ENCODE measurements at places on chromosomes 1 and 21.

DNA sequence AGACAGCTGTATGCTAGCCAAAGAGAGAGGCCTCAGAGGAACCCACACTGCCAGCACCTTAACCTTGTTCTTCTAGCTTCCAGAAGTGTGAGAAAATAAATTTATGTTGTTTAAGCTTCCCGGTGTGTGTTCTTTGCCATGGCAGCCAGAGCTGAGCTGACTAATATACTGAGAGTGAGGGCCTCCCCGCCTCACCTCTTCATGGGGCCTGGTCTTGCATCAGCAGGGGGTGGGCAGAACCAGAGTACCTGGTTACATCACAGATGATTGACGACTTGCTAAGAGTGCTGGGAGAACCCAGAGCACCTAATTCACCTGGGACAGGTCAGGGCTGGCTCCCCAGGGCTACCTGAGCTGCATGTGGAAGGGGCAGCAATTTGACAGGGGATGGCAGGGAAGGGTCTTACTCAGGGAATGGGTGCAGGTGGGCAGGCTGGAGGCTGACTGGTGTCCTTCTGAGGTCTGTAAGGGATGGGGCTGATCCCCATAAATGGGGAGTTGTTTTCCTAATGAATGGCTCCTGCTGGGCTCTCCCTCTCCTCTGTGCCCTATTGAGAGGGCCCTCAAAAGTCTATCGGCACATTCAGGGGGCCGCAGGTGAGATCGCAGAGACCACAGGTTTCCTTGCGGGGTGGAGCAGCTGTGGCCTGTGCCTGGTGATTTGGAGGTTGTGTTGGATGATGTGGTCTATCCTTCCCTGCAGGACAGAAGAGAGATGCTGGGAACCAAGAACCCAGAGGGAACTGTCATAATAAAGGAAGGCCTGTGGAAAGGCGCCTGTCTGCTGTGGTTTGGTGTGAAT is 60.6 kb upstream of the ETV3 start:
- DNase-seq: no peak

DNA sequence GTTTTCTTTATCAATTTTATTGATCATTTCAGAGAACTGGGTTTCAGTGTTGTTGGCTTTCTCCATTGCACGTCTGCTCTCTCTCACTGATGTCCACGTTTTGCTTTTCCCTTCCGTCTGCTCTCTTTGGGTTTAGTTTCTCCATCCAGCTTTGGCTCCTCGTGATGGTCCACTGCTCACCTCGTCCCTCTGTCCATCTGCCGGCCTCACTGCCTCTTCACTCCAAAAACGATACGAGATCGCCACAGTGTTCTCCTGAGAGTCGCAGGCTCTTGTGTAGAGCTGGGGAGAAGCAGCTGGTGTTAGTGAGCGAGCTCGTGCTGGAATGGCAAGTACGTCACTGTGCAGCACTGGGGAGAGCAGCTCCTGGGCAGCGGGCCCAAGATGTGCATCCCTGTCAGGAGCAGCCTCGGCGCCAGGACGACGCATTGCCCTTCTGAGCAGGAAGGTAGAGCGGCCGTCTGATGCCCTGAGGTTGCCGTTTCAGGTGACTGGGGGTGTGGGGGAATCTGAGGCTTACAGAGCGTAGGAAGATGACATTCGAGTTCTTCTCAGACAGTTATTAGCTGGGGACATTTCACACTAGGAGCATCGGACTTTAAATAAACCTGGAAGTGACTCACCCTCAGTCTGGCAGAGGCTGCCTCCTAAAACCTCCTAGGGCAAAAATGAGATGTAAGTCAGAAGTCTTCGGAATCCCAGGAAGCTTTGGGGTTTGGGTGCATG is 31.4 kb upstream of the PCBP3 start:
- no peak for DNase-seq

- no peak for DNase-seq
Measured at GRCh38 chr1:112923959-112924349, 32.0 kb downstream of the SLC16A1 start.

- no peak for DNase-seq
Measured at GRCh38 chr1:68745451-68745850, 248.6 kb upstream of the DEPDC1 start.

DNA sequence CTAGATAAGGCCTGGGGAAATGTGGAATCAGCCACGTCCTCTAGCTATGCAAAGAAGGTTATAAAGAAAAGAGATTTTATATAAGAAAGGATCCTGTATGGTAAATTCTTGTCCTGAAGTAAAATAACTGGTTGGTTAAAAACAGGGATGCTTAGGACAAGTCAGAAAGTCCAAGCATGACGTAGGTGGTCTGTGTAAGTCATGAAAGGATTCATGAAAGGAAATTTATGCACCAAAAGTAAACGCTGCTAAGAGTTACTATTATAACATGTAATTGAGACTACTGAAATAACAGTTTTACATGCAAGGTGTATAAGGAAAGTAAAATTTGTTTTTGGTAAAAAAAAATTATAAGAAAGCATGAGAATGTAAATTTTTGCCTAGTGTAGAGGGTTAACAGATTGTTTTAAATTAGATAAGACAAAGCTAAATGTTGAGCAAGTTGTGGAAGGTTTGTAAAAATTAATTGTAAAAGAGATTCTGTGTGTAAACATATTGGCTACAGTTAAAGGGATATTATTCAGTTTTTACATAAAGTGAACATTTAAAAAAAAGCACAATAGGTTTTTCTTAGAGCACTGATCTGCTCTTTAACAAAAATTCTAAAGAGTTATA is 43.9 kb downstream of the PIGK start:
- no peak for DNase-seq
